Posterior vena cava (tissue), 2 donors: ENCODE measurements at places on chromosomes 1 and 21. TPM values are rescaled to one million over a fixed set of nuclear protein-coding genes. Genes with fewer than 3 reads are reported as not detected.
A peak's percentile ranks its signal among the peaks of the same experiment; 100 is the strongest.

- peak; percentile 69 for DNase-seq
Observed at GRCh38 chr1:204065174-204065985, 7.5 kb upstream of the SOX13 start.

DNA sequence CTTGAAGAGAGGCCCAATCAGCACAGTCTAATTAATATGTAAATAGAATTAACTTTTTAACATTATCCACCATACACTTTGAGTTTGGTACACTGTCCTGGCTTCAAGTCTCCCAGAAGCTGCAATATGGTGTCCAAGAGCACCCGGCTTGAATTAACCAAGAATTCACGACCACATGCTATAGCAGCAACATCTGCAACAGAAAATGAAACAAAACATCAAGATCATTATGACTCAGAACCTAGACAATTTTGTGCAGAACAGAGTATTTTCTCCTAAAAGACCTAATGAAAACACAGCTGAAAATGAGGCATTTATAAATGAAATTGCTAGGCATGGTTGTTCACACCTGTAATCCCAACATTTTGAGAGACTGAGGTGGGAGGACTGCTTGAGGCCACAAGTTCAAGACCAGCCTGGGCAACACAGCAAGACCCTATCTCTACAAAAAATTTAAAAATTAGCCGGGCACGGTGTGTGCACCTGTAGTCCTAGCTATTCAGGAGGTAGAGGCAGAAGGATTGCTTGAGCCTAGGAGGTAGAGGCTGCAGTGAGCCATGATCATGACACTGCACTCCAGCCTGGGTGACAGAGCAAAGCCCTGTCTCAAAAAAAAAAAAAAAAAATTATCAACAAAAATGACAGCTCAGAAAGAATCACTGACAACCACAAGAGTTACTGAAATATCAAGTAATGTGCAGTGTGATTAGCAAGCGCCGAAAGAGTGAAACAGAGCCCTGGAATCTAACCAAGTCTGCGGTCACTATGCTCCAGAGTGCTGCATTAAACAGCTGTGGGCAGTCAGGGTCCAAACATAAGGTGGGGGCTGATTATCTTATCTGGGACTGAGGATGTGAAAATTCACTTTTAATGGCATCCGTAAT is 45.3 kb downstream of the HSF2BP start:
- no peak for DNase-seq

GRCh38 chr1:62437273-62437940 is 558 bp downstream of the USP1 start:
- DNase-seq = peak; percentile 86

- no peak for DNase-seq
Observed at GRCh38 chr1:22166439-22166838, 23.5 kb upstream of the WNT4 start.

DNA sequence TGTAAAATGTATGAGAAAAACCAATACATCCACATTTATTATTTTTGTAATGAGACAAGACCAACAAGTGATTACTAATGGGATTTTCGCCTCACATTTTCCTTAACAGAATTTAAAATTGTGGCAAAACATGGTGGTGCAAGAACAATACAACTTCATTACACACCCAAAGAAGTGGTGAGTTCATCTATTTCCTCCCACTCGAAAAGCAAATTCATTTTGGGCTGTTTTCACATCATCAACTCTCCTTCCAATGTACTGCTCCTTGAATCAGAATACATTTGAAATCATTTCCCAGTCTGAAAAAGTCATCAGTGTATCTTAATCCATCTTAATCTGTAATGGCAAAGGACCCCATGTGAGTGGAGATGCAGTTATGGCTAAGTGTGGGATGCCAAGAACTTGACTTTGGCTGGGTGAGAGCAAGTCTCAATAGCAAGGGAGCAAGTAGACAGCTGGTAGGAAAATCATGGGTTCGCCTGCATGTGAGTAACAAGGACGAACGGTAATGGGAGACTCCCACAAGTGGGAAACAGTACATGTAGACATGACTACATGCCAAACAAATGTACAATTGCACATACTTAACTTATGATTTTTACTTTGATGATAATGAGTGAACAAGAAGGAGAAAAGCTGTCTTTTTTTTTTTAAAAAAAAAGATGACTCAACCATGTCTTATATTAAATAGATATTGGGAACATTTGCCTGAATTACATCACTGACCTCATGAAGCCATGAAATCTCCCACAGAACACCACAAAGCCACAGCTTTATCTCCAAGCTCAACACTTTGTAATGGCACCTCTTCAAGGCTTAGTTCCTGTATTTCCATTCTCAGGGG is 46.0 kb downstream of the RUNX1 start:
- DNase-seq = no peak

DNA sequence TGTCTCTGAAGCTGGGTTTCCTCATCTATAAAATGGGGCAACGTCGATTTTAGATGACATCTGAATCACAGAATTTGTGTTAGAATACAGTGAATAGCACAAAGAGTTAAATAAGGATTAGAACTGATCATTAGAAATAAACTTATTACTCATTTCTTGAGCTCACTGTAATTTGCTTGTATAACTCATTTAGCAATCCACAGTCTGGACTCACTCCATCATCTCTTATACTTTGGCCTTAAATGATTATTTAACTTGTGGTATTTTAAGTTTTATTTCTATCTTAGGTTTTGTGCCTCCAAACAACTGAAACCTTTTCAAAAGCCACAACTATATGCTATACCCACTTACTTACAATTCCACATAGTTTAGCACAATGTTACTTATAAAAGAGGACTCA is 128.0 kb downstream of the CDC42BPA start:
- DNase-seq = no peak

DNA sequence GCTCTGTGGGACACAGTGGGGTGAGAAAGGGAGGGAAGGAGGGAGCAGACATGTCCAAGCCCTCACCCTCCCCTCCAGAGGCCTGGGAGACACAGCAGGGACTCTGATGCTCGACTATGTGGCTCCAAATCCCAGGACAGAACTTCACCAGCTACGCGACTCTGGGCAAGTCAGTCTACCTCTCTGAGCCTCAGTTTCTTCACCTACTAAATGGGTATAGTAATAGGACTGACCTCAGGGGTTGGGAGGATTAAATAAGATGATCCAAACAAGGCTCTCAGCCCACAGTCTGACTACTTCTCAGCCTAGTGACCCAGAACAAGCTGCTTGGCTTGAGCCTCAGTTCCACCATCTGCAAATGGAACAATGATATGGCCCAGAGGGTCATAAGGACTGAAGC is 19.6 kb downstream of the SDC3 start:
- DNase-seq = no peak

- DNase-seq = no peak
Observed at GRCh38 chr21:45288441-45288841, 746 bp upstream of the POFUT2 start.

The CELA3A gene
- total RNA-seq = 7.6 TPM

The SLC19A1 gene
- 4.5 TPM for total RNA-seq

The NPL gene
- 11.9 TPM for total RNA-seq

The SPATA21 gene
- not detected for total RNA-seq

The PTGER3 gene
- total RNA-seq = 15.6 TPM

The AGMAT gene
- 0.14 TPM for total RNA-seq

The PKLR gene
- not detected for total RNA-seq

The CCSAP gene
- total RNA-seq = 4.7 TPM

The TRABD2B gene
- 10.5 TPM for total RNA-seq
